Activated naive CD4-positive, alpha-beta T cell treated with anti-CD3 and anti-CD28 coated beads, Interleukin-2, amount 50 U/mL, for 72 hours (primary cell): ENCODE measurements at places on chromosomes 11 and 22. TPM values are rescaled to one million over a fixed set of nuclear protein-coding genes. Genes with fewer than 3 reads are reported as not detected.

Gene ASRGL1
- total RNA-seq = 5.5 TPM

Gene CLTCL1
- 1.3 TPM for total RNA-seq

Gene ANAPC15
- total RNA-seq = 50.5 TPM

Gene CALCA
- total RNA-seq = not detected

Gene CALCB
- total RNA-seq = 3.6 TPM

Gene ATG2A
- 26.8 TPM for total RNA-seq

Gene MPPED1
- not detected for total RNA-seq

- no peak for DNase-seq
Observed at GRCh38 chr11:27495710-27496300, 10.8 kb downstream of the LIN7C start.

DNA sequence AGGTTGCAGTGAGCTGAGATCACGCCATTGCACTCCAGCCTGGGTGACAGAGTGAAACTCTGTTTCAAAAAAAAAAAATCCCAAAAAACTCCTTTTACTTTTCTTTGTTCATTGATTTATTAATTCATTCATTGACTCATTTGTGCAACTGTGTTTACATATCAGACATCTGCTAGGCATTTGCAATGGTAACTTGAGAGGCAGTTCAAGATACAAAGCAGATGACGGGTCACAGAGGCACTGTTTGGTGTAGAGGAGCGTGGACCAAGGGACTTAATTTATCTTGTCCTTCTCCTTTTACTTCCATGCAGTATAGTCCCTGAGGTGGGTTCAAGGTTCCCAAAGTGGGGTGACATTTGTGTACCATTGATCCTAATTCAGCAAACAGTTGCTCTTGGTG lies 71.4 kb downstream of the KIAA1671 start:
- DNase-seq = no peak

DNA sequence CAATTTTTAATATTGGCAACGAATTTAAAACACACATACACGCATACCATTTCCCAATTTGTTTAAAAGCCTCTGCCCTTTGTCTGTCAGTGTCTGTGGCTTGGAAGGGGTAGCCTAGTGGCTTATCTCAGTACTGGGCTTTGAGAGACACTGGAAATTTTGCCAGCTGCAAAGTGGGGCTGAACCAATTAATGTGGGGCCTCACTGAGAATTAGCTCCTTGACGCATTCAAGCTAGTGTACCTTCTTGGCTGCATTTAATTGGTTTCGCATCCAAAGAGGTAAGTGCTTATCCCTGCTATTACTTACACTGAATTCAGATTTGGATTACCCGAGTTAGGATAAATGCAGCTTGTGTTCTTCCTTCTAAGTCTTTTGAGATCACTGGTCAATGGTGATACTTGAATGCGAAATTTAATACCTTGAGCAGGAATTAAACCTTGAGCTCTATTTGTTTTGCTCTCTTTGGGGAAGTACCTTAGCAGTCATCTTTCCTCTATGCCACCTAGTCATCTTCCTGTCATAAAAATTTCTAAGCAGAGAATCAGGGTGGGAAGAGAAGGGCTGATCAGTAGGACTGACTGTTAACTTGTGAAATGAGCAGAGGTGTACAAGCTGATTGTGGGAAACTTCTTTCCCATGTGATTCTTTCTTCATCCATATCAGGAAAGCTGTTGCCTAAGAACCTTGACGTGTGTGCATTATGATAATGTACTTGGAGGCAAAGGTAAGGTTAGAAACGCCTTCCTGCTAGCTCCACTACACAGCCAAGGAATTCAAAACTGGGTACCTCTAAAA lies 187.7 kb upstream of the E2F8 start:
- no peak for DNase-seq

GRCh38 chr22:24503137-24503842 lies 8.2 kb downstream of the UPB1 start:
- no peak for DNase-seq

- no peak for DNase-seq
Observed at GRCh38 chr11:95668131-95668530, 121.5 kb downstream of the FAM76B start.

DNA sequence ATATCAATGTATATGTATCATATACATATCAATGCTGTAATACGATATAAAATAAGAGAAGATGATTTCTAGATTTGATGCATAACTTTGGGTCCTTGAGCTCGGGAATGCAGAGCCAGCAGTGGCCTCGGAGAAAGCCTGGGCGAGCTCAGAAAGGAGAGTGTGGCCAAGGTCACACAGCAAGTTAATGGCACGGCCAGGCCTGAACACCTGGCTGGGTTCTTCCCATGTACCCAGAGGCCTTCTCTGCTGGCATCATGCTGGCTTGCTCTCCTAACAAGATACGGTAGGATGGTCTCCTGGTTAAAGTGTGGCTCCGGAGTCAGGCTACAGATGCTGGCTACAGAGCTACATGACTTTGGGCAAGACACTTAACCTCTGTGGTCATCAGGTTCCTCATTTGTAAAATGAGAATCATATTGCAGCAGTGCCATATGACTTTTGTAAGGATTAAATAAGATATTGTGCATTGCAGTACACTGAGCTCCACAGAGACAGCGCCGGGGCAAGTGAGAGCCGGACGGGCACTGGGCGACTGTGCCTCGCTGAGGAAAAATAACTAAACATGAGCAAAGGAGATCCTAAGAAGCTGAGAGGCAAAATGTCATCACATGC lies 29.9 kb downstream of the TPST2 start:
- no peak for DNase-seq

GRCh38 chr22:43289976-43290721 lies 53.0 kb downstream of the SCUBE1 start:
- DNase-seq = no peak

- DNase-seq = no peak
Observed at GRCh38 chr11:91800208-91800914, 424.3 kb upstream of the FAT3 start.
